Right lobe of liver (tissue), 6 donors: ENCODE measurements at places on chromosomes 1 and 21.

DNA sequence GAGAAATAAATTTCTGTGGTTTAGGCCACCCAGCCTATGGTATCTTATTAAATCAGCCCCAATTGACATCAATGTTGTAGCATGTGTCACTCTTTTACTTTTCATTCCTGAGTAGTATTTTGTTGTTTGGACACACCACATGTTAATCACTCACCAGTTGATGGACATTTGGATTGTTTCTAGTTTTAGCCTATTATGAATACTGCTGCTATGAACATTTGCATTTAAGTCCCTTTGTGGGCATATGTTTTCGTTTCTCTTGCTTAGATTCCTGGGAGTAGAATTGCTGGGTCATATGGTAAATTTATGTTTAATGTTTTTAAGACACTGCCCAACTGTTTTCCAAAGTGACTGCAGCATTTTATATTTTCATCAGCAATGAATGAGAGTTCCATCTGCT lies 50.2 kb upstream of the NUF2 start:
- DNase-seq, result no peak

DNA sequence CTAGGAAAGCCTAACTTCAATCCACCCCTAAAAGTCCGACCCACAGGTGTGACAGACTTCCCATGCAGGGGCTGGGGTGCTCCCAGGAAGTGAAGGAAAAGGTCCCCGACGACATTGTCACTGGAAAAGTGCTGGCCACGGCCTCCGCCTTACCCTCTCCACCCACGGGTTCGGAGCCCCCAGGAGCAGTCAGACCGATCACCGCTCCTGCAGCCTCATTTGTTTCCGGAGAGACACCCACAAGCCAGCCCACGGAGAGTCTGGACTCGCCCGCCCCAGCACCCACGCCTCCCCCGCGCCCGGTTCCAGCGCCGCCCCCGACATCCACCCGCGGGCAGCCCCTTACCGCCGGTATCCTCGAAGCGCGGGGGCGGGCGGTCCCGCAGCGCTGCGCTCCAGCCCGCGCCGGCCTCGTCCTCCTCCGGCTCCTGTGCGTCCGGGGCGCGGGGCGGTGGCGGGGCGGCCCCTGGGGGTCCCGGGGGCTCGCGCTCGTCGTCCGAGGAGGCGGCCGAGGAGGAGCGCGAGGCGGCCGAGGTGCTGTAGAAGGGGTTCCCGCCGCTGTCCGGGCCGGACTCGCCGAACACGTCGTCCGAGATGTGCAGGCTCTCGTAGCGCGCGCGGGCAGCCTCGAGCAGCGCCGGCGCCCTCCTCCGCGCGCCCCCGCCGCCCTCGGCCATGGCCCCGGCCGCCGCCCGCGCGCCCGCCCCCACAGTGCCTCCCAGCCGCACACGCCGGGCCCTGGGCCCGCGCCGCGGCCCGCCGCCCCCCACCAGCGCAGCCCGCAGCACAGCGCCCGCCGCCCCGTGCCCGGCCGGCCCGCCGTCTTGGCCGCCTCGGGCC lies 660 bp downstream of the PGBD5 start:
- peak; percentile 25 for DNase-seq

- DNase-seq, result no peak
Measured at GRCh38 chr1:177981200-177981599, 11.3 kb upstream of the SEC16B start.

GRCh38 chr1:118154220-118154619 lies 30.8 kb downstream of the SPAG17 start:
- DNase-seq, result no peak

GRCh38 chr1:20114021-20114648 lies 5.2 kb downstream of the PLA2G2D start:
- no peak for DNase-seq

GRCh38 chr1:239870194-239870593 lies 221.5 kb upstream of the FMN2 start:
- no peak for DNase-seq

- no peak for DNase-seq
Measured at GRCh38 chr1:65509912-65510680, 89.6 kb downstream of the LEPR start.

- no peak for DNase-seq
Measured at GRCh38 chr1:99580451-99580850, 65.5 kb upstream of the PALMD start.

DNA sequence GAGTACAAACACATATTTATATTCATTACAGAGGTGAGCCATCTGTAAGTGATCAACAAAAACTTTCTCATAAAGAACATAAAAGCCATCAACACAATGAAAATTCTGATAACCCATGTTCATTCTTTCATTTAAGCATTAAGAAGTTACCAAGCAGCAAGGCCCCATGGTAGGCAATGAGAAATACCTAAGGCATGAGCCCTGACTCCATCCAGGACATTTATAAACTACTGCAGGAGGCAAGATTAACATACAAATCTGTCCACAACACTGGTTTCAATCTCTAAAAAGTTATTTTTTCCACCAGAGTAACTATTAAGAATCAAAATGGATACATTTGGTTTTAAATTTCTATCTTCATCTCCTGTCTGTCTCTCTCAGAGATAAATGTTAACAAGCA lies 76.1 kb downstream of the SIPA1L2 start:
- DNase-seq, result no peak

DNA sequence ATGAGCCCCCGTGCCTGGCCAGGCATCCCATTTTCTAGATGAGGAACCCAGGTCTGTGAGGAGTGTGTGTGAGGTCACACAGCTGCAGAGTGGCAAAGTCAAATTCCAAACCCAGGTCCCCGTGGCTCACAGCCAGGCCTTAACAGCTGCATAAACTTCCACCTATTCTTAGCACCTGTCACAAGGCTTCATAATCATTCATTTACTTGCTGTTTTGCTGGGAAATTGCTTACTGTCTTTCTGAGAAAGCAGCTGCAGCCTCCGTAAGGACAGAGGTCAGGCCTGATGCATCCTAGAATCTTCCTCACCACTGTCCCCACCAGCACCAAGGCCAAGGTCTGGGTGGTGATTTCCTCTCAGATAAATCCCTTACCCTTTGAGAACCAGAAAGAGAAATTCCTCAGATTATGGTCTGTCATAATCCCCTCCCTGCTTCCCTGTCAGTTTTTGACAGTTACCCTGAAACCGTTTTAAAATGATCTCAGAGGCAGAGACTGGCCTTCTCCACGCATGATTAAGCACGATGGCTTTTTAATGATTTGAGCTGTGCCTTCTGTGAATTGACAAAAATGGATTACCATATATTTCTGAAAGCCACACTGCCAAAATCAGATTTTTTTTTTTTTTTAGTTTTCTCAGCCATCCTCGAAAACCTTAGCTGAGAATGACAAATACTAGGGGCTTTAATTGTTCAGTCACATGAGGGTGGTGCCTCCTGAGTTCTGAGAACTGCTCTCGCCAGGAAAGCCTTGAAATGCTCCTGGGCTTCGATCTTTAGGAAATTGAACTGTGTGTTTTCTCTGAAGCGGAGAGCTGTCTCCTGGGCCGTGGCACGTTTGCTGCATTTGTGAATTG lies 70.0 kb upstream of the SELENON start:
- no peak for DNase-seq

DNA sequence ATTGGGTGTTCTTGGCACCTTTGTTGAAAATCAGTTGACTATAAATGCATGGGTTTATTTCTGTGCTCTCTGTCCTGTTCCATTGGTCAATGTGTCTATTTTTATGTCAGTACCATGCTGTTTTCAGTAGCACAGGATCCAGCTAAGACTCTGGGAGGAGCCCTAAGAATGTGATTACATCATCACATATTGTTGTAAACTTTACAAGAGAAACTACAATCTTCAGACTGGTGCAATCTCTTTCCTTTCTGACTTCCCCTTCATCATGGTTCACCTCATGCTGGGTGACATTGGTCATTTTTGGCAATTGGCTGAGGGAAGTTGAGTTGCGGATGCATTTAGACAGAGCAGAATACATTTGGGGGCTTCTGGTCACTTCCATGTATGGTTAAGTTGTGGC lies 88.4 kb downstream of the C21orf91 start:
- no peak for DNase-seq

DNA sequence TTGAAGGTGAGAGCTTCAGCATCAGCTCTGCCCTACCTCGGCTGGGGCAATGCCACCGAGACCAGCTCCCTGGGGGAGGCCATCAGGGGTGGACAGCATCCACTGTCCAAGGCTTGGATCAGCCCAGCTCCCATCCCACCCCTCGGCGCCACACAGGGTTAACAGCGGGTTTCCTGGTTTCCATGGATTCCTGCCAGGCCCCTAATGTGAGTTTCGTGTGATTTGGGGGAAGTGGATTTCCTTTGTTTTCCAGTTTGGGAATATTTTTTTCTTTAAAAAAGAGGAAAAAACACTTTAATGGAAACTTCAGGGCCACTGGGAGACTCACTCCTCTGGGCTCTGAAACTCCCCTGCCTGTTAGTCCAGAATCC lies 34.3 kb downstream of the CASZ1 start:
- DNase-seq, result no peak

- peak; percentile 87 for DNase-seq
Measured at GRCh38 chr1:85576642-85577418, 3.7 kb upstream of the CCN1 start.

DNA sequence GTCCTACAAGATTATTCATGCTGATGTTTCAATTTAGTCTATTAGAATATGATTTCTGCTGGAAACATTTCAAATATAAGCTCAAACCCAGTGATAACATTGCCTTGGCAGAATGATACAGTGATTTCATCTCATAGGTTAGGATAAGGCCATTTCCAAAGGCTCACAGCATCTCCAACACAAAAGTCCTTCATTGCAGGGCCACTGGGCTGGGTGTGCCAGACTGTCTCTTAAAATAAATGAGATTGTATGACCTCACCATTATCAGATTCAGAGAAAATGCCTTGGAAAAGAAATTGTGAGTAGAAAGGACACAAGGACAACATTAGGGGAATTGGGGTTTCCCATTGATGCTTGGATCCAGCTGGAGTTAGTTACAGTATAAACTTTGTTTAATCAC lies 30.4 kb downstream of the NGF start:
- DNase-seq, result no peak

GRCh38 chr1:2130156-2130555 lies 64.4 kb downstream of the FAAP20 start:
- no peak for DNase-seq

DNA sequence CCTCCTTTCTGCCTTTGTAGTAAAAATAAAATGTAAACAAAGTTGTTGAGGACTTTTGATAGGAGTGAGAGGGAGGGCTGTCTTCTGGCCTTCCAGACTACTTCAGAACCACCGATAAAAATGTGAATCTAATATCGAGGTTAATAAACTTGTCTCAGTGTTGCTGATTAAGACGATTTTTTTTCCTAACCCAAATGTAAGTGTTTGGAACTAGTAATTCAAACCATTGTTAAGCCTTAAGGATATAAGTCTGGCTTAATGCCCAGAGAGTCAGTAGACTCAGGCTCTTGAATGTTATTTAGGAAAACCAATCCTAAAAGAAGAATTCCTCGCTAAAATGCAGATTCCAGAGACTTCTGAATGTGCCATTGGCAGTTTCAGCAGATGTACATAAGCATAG lies 356.9 kb downstream of the SIPA1L2 start:
- no peak for DNase-seq

DNA sequence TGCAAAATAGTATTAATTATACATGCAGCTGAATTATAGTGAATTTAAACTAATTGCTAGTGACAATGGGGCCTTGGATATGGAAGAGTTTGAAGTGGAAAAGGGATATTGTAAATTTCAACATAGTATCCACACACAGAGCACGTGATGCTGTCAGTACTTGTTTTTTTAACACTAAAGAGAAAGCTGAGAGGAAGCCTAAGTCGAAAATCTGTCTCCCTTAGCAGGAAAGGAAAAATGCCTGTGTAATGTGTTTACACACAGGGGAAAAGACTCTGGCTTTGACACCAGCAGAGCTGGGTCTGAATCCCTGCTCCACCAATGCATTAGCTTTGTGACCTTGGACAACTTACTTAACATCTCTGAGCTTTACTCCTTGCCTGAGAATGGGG lies 42.6 kb downstream of the PCSK9 start:
- DNase-seq, result no peak

- DNase-seq, result no peak
Measured at GRCh38 chr1:21495225-21495820, 13.9 kb upstream of the ALPL start.

GRCh38 chr1:175217721-175218531 lies 25.4 kb upstream of the KIAA0040 start:
- DNase-seq, result no peak

- no peak for DNase-seq
Measured at GRCh38 chr1:209249280-209249670, 334.2 kb upstream of the CAMK1G start.

- no peak for DNase-seq
Measured at GRCh38 chr21:35326677-35327076, 277.6 kb upstream of the RUNX1 start.

- DNase-seq, result no peak
Measured at GRCh38 chr21:41817228-41817627, 50.4 kb upstream of the RIPK4 start.

DNA sequence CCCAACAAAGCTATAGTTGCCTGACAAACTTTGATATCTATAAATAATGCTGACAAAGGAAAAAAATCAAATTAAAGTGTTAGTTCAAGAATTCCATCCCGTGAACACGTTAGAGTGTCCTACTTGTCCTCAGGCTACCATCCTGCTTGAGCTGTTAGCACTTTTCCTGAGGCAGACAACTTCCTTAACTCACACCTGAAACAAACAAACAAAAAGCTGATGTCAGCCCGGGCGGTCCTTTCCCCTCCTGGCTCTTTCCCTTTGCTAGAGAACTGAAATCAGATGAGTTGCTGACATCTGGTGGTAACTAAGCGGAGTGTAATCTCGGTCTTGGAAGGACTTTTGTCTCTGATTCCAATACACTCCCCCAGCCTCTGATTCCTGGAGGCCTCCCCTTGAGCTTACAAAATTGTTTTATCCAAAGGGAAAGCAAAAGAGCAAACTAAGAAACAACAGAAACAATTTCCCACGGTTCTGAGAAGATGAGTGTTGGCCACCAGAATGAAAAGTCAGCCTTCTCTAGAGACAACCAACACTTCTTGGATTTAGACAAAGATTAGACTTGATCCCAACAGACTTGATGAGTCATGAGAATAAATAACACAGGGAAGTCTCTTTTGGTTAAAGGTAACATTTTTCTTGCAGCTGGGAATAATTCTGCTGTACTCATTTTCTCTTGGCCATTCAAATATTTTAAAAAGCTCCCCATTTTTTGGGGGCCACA lies 135.4 kb downstream of the PROX1 start:
- DNase-seq, result peak; percentile 60

DNA sequence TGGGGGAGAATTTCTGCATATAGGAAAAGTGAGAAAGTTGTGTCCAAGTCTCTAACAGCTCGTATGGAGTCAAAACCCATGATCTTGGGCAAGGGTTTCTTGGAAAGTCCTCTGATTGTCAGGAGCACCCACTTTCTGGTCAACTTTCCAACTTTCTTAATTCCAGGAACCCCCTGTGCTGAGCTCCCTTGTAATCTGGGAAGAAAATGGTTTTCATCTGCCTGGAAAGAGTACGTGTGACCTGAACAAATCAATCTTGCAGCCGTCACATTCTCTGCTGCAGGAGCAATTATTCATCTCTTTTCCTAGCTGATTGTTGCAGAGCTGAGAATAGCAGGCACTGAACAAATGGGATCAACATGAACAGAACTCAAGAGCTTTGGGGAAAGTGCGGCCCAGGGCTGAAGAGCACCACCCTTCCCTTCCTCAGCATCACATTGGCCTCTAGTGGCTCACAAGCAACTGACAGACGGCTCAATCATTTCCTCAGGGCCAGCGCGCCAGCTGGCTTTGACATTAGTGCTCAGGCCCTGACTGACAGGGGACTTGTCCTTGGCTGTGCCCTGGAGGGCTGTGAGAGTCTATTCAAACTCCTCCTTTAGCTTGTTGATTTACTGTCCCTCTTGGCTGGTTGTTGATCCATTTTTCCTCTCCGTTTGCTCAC lies 295.2 kb downstream of the HLX start:
- DNase-seq, result peak; percentile 17
